ENCODE measurements at places on chromosomes 1 and 21. TPM values are rescaled to one million over a fixed set of nuclear protein-coding genes. Genes with fewer than 3 reads are reported as not detected.

The MARK1 gene
- 8.3 TPM for polyA plus RNA-seq

The CFAP141 gene
- polyA plus RNA-seq, result not detected

The FCRL1 gene
- polyA plus RNA-seq, result 0.06 TPM

The REG4 gene
- polyA plus RNA-seq, result 0.75 TPM

The SLC37A1 gene
- polyA plus RNA-seq, result 6.8 TPM

The RLF gene
- polyA plus RNA-seq, result 25.4 TPM

The TNFAIP8L2 gene
- polyA plus RNA-seq, result 1.2 TPM

The RHD gene
- 1.1 TPM for polyA plus RNA-seq

The WDR64 gene
- 0.44 TPM for polyA plus RNA-seq

The C1orf87 gene
- polyA plus RNA-seq, result 0.47 TPM

The ANKRD65 gene
- polyA plus RNA-seq, result 5.0 TPM

The DNAJC28 gene
- polyA plus RNA-seq, result 6.0 TPM

The CALML6 gene
- 0.29 TPM for polyA plus RNA-seq

Measured in right renal cortex interstitium (tissue), 3 donors.